ENCODE measurements at places on chromosomes 11 and 22.

DNA sequence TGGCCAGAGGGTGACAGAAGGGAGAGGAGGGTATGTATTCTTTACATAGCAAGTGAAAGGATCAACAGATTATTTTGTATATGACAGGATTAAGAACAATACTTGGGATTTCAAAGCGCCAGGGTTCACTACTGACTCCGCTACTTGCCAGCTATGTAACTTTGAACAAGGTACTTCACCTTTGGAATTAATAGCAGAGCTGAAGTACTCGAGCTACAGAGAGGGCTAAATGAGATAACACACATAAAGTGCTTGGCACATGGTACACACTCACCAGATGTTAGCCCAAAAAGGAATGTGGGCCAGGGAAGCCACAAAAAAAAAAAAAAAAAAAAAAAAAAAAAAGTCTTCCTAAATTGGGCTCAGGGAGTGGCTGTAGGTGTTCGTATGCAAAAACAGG, 408.4 kb downstream of the BUD13 start:
- no peak for DNase-seq

DNA sequence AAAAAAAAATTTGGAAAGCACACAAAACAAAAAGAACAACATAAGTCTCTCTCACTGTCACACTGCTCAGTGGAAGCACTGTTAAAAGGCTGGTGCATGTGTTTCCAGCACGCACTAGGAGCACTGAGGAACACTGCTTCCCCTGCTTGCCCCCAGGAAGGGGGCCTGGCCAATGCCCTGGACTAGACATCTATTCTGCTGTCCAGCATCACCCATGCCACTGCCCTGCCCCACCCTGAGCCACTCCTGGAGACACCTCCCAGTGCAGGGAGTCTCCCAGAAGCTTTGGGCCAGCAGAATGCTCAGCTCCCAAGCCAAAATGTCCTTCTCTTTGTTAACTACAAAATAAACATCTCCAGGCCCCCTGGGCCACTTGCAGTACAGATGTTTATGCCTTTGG, 49.7 kb upstream of the EMID1 start:
- no peak for DNase-seq

- no peak for DNase-seq
Observed at GRCh38 chr11:32426819-32427615, 8.3 kb downstream of the WT1 start.

- DNase-seq: no peak
Observed at GRCh38 chr22:36086170-36086490, 57.5 kb upstream of the RBFOX2 start.

DNA sequence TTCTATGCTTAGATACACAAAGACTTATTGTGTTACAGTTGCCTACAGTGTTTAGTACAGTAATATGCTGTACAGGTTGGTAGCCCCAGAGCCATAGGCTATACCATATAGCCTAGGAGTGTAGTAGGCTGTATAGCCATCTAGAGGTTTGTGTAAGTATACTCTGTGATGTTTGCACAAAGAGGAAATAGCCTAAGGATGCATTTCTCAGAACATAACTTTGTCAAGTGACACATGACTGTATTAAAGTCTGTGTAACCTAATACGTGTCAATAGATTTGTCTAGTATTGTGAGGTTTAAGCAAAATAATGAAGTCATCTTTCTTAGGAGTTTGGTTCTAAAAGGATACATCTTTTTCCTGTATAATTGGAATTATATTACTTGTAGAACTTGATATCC, 5.5 kb downstream of the ZC3H12C start:
- no peak for DNase-seq

- peak; percentile 15 for DNase-seq
Observed at GRCh38 chr11:116189408-116190170, 583.2 kb downstream of the BUD13 start.

Data from HEK293T (cell line).